ENCODE measurements at places on chromosomes 11 and 22. TPM values are rescaled to one million over a fixed set of nuclear protein-coding genes. Genes with fewer than 3 reads are reported as not detected.
A peak's percentile ranks its signal among the peaks of the same experiment; 100 is the strongest.

Gene RPS19BP1
- 42.4 TPM for total RNA-seq

Gene MMP27
- not detected for total RNA-seq

- DNase-seq = no peak
Measured at GRCh38 chr11:41985799-41986198, 526.3 kb upstream of the LRRC4C start.

Gene CD6
- total RNA-seq = 437 TPM

DNA sequence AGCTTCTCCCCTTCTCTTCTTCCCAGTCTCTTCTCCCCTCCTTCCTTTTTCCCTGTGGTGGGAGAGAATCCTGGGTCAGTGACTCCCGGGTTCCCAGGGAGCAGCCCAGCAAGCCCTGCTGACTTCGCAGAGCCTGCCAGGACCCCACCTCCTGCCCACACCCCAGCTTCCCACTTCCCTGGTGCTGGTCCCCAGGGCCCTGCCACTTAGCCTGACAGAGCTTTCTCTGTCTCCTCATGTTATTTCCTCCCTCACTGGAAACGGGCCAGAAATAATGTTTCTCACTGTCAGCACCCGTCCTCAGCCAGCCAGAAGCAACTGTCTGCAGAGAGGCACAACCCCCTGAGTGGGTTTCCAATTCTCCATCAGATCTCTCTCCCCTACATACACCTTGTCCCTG lies 27.1 kb downstream of the C11orf96 start:
- DNase-seq = no peak

Gene RIMBP3C
- not detected for total RNA-seq

Gene ZBTB44
- 48.4 TPM for total RNA-seq

DNA sequence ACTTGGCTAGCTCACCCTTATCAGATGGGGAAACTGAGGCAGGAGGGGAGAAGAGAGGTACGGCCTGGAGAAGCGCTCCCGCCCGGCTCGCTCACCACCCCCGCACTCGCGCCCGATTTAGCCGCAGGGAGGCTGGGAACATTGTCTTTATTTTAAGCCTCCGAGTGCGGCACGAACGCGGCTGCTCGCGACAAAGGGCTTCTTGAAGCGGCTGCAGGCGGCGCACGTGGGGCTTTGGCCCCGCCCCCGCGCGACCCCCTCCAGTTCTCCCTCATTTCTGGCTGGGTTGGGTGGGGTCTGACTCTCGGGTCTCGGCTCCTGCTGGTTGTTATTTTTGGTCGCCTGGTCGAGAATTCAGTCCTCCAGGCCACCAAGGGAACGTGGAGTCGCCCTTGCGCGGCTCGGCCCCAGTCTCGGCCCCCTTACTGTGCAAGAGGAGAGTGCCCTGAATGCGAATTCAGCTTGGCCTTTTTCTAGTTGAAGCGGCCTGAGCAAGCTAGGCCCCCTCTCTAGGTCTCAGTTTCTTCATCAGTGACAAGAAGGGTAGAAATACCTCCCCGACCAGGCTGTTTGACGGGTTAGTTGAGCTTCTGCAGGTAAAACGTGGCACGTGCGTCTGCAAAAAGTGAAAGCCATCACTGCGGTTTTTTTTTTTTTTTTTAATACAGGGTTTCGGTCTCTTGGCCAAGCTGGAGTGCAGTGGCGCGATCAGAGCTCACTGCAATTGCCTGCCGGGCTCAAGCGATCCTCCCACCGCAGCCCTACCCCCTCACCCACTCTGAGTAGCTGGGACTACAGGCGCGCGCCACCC lies 2.6 kb upstream of the CHRM1 start:
- peak; percentile 9 for DNase-seq

DNA sequence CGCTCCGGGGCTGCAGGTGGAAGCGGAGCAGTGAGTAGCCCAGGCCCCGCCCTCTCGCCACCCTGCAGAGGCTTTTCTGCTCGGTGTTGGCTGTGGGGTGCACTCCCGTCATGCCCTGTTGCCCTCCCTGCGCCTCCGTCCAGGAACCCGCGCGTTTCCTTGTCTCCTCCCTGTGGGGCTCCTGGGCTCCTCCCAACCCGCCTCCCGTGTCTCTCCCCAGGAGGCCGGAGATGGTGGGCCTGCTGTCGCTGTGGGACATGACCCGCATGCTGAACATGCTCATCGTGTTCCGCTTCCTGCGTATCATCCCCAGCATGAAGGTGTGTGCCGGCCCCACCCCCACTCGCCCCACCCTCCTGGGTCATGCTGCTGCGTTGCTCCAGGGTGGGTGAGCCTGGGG lies 32.4 kb downstream of the TPCN2 start:
- DNase-seq = no peak

DNA sequence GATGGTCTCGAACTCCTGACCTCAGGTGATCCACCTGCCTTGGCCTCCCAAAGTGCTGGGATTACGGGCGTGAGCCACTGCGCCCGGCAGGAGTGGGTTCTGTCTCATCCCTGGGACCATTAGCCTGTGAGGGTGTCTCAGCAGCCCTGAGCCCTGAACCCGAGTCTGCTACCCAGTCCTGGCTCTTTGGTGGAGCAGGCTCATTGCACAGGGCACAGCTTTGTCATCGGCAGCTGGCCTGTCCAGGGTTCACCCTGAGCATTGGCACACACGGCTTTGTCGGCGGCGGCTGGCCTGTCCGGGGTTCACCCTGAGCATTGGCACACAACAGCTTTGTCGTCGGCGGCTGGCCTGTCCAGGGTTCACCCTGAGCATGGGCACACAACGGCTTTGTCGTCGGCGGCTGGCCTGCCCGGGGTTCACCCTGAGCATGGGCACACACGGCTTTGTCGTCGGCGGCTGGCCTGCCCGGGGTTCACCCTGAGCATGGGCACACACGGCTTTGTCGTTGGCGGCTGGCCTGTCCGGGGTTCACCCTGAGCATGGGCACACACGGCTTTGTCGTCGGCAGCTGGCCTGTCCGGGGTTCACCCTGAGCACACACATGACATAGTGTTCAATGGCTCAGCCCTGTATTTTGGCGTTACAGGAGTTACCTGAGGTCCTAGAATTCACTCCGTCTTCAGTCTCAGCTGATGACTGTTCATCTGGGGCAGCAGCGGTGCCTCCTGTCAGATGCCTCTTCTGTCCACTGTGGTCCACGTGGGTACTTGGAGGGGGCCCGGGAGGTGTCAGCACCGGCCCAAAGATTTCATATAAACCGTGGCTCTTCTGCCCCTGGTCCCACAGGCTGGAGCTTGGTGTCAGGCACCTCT lies 1082.5 kb downstream of the BRD1 start:
- no peak for DNase-seq

Gene AMOTL1
- 0.07 TPM for total RNA-seq

Gene OR56A1
- total RNA-seq = not detected

- DNase-seq = no peak
Measured at GRCh38 chr11:67195971-67196456, 70.3 kb upstream of the GRK2 start.

DNA sequence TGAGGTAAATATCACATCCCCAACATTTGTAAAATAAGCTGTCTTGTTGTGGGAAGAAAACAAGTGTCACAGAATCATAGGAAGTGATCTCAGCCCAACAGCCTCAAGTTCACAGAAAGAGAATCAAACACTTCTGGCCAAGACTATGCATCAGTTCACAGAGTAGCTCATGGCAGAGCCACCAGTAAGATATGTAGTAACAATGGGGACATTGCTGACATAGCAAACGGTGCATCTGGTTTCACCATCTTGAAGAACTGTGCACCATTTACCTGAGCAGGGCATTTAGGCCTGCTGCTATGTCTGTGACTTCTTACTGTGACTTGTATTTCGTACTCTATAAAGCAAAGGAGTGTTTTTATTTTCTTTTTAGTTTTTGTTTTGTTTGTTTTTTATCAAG lies 585.3 kb upstream of the FAT3 start:
- no peak for DNase-seq
